CD14-positive monocyte (primary cell): ENCODE measurements at places on chromosomes 5 and 9.

DNA sequence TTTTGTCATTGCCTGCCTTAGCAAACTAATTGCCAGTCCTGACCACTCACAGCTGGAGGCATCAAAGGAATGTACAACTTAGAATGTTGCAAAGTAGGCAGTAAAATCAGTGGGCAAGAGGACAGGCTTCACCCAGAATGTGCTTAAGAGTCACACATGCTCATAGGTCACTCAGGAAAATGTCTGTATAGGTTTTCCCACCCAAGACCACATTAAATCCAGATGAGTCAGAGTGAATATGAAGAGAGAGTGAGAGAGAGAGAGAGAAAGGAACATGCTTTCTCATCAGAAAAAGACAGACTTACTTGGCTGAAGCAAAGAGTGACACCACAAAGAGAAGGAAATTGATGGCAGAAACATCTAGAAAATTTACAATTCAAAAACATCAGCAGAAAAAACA is 37.9 kb downstream of the PLEKHG4B start:
- H3K27me3 ChIP-seq = no peaks in the 10 kb centered on the region
- H3K4me3 ChIP-seq = no peak overlapping the region
- H3K27ac ChIP-seq = no peak overlapping the region
- no peak for DNase-seq
- no peaks in the 10 kb centered on the region for H3K36me3 ChIP-seq

GRCh38 chr5:152349683-152350526 is 55.2 kb downstream of the NMUR2 start:
- no peaks in the 10 kb centered on the region for H3K27me3 ChIP-seq
- no peak for DNase-seq
- H3K4me1 ChIP-seq = no peaks in the 10 kb centered on the region
- no peaks in the 10 kb centered on the region for H3K36me3 ChIP-seq
- H3K4me3 ChIP-seq = no peak overlapping the region
- H3K27ac ChIP-seq = no peak overlapping the region

DNA sequence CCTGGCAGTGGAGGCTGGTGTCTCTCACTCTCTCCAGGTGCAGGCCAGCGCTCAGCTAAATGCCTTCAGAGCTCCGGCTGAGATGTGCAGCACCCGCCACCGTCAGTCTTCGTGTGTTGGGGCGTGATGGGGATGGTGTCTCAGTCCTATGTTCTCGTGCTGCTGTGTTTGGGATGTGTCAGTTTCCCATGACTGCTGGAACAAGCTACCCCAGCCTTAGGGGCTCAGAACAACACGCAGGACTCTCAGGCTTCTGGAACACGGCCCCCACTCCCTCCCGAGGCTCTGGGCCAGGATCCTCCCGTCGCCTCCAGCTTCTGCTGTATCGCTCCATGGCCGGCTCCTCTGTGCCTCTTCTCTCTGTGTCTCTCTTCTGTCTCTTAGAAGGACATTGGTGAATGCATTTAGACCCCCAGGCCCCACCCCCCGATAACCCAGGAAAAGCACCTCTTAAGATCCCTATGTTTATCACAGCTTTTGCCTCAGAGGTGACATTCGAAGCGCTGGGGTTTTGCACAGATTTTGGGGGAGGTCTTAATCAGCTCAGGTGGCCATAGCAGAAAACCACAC is 9.6 kb upstream of the CEP72 start:
- no peaks in the 10 kb centered on the region for H3K4me1 ChIP-seq
- H3K4me3 ChIP-seq = no peak overlapping the region
- peaks cover 28% of the 10 kb centered on the region for H3K27me3 ChIP-seq

DNA sequence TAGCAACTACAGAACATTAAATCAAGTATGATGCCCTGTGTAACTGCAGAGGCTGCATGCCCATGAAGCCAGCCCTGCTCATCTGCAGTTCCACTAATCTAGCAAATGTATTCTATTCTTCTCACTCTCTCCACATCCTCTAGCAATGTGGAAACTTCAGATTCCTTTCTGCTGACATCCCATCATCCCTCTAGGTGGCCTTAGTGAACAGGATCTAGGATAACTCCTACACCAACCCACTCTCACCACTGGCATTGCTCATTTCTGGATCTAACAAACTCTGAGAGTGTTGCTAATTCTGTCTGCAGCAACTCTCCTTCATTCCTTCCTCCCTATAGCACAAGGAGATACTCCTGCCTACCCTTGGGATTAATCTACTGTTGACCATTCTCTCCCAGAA is 80.8 kb downstream of the FAM81B start:
- no peak overlapping the region for H3K27ac ChIP-seq
- H3K36me3 ChIP-seq = peaks cover 63% of the 10 kb centered on the region
- DNase-seq = no peak

DNA sequence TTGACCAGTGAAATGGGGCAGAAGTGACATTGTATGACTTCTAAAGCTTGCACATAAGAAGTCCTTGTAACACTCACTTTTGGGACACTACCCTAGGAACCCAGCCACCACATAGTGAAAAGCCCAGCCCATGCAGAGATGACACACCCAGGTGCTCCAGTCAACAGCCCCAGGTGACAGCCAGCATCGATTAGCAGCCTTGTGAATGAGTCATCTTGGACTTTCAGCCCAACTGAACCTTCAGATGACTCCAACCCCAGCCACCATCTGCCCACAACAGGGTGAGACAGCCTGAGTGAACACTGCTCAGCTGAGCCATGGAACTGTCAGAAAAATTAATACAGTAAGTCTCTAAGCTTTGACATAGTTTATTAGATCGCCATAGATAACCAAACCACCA is 458.6 kb downstream of the ZSWIM6 start:
- no peaks in the 10 kb centered on the region for H3K4me1 ChIP-seq
- H3K27ac ChIP-seq = no peak overlapping the region
- H3K27me3 ChIP-seq = no peaks in the 10 kb centered on the region
- DNase-seq = no peak
- no peaks in the 10 kb centered on the region for H3K36me3 ChIP-seq

DNA sequence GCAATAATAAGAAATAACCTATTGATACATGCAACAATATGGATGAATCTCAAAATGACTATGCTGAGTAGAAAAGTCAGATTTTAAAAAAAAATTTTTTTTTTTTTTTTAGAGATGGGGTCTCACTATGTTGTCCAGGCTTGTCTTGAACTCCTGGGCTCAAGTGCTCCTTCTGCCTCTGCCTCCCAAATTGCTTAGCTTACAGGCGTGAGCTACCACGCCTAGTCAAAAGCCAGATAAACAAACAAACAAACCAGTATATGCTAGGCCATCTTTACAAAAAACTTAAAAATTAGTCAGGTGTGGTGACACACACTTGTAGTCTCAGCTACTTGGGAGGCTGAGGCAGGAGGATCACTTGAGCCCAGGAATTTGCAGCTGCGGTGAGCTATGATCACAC is 79.0 kb downstream of the MED27 start:
- H3K27me3 ChIP-seq = no peaks in the 10 kb centered on the region
- DNase-seq = no peak
- H3K4me3 ChIP-seq = no peak overlapping the region
- no peaks in the 10 kb centered on the region for H3K4me1 ChIP-seq
- H3K36me3 ChIP-seq = no peaks in the 10 kb centered on the region

DNA sequence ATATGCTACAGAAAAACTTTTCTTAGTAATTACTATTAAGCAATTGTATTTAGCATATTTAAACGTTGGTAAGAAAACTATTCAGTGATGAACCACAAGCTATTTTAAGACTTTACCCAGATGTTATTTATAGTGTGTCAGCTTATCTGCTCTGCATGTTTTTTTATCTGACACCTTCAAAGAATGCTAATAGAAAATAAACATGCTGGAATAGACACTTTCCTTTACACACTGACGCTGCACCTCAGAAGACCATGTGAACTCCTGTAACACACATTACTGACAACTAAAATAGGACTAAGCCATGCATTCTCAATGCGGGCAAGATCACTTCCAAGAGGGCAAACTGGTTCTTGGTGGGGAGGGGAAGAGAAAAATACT is 38.3 kb downstream of the FNIP1 start:
- no peak for DNase-seq
- H3K36me3 ChIP-seq = no peaks in the 10 kb centered on the region
- H3K4me3 ChIP-seq = no peak overlapping the region
- H3K4me1 ChIP-seq = peaks cover 7% of the 10 kb centered on the region

GRCh38 chr9:137793196-137793841 is 84.3 kb upstream of the CACNA1B start:
- peaks cover 93% of the 10 kb centered on the region for H3K36me3 ChIP-seq
- no peak for DNase-seq
- no peaks in the 10 kb centered on the region for H3K27me3 ChIP-seq
- no peak overlapping the region for H3K27ac ChIP-seq
- no peak overlapping the region for H3K4me3 ChIP-seq

GRCh38 chr9:95722141-95722540 is 153.3 kb upstream of the ERCC6L2 start:
- no peaks in the 10 kb centered on the region for H3K4me1 ChIP-seq
- H3K36me3 ChIP-seq = no peaks in the 10 kb centered on the region
- no peak for DNase-seq
- no peak overlapping the region for H3K27ac ChIP-seq

DNA sequence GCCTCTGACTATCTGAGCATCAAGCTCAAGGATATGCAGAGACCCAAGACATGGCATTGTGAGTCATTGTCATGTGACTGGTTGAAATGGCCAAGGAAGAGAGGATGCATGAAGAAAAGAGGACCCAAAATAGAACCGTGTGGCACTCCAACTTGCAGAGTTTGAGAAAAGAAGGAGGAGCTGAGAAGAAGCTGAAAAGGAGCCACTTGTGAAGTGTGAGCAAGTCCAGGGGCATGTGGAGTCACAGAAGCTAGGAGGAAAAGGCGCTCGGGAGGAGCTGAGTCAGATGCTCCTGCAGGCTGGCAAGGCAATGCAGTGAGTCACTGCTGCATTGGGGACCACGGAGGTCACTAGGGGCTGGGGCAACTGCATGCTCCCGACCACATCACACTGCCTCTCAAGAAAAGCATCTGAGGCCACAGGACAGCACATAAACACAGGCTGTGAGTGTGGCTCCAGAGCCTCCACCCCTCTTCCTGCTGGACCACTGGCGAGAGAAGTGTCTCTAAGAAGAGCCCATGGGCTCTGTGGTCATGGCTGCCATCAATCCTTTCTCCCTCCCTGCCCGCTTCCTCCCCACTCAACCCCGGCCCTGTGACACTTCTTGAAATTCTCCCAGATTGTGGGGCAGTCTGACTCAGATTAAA is 197.6 kb downstream of the DRD1 start:
- H3K4me3 ChIP-seq = no peak overlapping the region
- H3K27me3 ChIP-seq = no peaks in the 10 kb centered on the region
- H3K36me3 ChIP-seq = no peaks in the 10 kb centered on the region
- no peak for DNase-seq
- H3K27ac ChIP-seq = no peak overlapping the region

DNA sequence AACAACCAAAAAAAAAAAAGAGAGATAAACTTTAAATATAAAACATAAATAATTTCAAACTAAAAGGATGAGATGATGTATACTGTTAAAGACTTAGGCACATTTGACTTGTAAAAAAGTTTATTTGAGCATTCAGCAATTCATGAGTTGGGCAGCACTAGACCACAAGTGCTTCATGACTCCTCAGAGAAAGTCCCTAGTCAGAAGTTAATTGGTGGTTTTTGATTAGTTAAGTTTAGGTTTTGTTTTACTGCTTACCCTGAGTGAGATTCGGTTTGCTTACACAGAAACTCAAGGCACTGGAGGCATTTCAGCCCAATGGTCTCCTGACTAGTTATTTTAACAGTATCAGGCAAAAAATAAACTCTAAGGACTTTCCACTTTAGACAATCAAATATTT is 129.2 kb downstream of the MARCHF11 start:
- no peaks in the 10 kb centered on the region for H3K4me1 ChIP-seq
- no peak overlapping the region for H3K4me3 ChIP-seq
- H3K27me3 ChIP-seq = no peaks in the 10 kb centered on the region

GRCh38 chr5:158819840-158820620 is 279.7 kb downstream of the EBF1 start:
- H3K36me3 ChIP-seq = no peaks in the 10 kb centered on the region
- no peak overlapping the region for H3K4me3 ChIP-seq
- no peaks in the 10 kb centered on the region for H3K4me1 ChIP-seq
- no peak overlapping the region for H3K27ac ChIP-seq
- no peak for DNase-seq

- H3K36me3 ChIP-seq = no peaks in the 10 kb centered on the region
- no peaks in the 10 kb centered on the region for H3K27me3 ChIP-seq
- no peak overlapping the region for H3K27ac ChIP-seq
- no peak overlapping the region for H3K4me3 ChIP-seq
Measured at GRCh38 chr5:62283861-62284260, 22.1 kb upstream of the KIF2A start.

- no peaks in the 10 kb centered on the region for H3K36me3 ChIP-seq
- no peak overlapping the region for H3K27ac ChIP-seq
- no peaks in the 10 kb centered on the region for H3K4me1 ChIP-seq
- no peak overlapping the region for H3K4me3 ChIP-seq
- H3K27me3 ChIP-seq = no peaks in the 10 kb centered on the region
Measured at GRCh38 chr9:134783699-134784039, 96.9 kb upstream of the FCN2 start.

- no peaks in the 10 kb centered on the region for H3K36me3 ChIP-seq
- H3K27me3 ChIP-seq = no peaks in the 10 kb centered on the region
- H3K4me1 ChIP-seq = no peaks in the 10 kb centered on the region
- no peak overlapping the region for H3K27ac ChIP-seq
Measured at GRCh38 chr5:122145906-122146305, 16.6 kb downstream of the ZNF474 start.

DNA sequence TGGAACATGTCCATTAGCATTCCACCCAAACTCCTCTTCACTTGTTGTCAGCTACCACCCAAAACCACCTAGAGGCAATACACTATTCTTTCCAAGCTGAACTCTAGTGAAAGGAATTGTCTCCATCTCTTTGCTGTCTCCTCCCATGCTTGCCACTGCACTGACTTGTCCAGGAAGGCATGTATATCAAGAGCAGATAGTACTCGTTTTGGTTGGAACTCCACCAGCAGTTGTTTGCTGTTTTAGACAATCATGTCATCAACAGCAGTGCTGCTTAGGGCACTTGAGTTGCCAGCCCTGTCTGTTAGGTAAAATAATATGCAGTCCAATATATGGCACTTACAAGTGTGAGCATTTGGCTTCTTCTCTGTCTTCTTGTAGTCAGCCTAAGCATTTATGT is 80.0 kb upstream of the SAP30L start:
- no peaks in the 10 kb centered on the region for H3K27me3 ChIP-seq
- H3K36me3 ChIP-seq = no peaks in the 10 kb centered on the region
- H3K4me1 ChIP-seq = no peaks in the 10 kb centered on the region
- no peak overlapping the region for H3K27ac ChIP-seq
- no peak overlapping the region for H3K4me3 ChIP-seq
- DNase-seq = no peak

- H3K36me3 ChIP-seq = peaks cover 2% of the 10 kb centered on the region
- DNase-seq = peak; percentile 85
- no peaks in the 10 kb centered on the region for H3K27me3 ChIP-seq
- peak within 1 kb of the TSS; percentile 94 for H3K4me3 ChIP-seq
- H3K4me1 ChIP-seq = peaks cover 39% of the 10 kb centered on the region
Measured at GRCh38 chr9:21334701-21335632, at the start of gene KLHL9. Gene KLHL9 (minus strand): TSS chr9:21335404. CDS start chr9:21334859, 545 bp downstream.

- H3K36me3 ChIP-seq = no peaks in the 10 kb centered on the region
- no peak for DNase-seq
- H3K4me1 ChIP-seq = peaks cover 3% of the 10 kb centered on the region
Measured at GRCh38 chr9:69193685-69194032, 19.6 kb downstream of the TJP2 start.

- no peaks in the 10 kb centered on the region for H3K27me3 ChIP-seq
- H3K36me3 ChIP-seq = no peaks in the 10 kb centered on the region
- no peak for DNase-seq
- H3K4me1 ChIP-seq = no peaks in the 10 kb centered on the region
- H3K27ac ChIP-seq = no peak overlapping the region
Measured at GRCh38 chr5:173655196-173655797, 38.8 kb upstream of the BOD1 start.

GRCh38 chr5:68115584-68115983 is 100.0 kb upstream of the PIK3R1 start:
- no peak overlapping the region for H3K27ac ChIP-seq
- H3K36me3 ChIP-seq = no peaks in the 10 kb centered on the region
- no peaks in the 10 kb centered on the region for H3K27me3 ChIP-seq
- no peaks in the 10 kb centered on the region for H3K4me1 ChIP-seq
- DNase-seq = no peak
